ENCODE measurements at places on chromosomes 16 and 17.

- DNase-seq, result peak; percentile 93
Measured at GRCh38 chr16:70685938-70686375, at the start of gene MTSS2. Gene MTSS2, minus strand, starts transcription at chr16:70686053. Its CDS starts 262 bp downstream, at chr16:70685791.

DNA sequence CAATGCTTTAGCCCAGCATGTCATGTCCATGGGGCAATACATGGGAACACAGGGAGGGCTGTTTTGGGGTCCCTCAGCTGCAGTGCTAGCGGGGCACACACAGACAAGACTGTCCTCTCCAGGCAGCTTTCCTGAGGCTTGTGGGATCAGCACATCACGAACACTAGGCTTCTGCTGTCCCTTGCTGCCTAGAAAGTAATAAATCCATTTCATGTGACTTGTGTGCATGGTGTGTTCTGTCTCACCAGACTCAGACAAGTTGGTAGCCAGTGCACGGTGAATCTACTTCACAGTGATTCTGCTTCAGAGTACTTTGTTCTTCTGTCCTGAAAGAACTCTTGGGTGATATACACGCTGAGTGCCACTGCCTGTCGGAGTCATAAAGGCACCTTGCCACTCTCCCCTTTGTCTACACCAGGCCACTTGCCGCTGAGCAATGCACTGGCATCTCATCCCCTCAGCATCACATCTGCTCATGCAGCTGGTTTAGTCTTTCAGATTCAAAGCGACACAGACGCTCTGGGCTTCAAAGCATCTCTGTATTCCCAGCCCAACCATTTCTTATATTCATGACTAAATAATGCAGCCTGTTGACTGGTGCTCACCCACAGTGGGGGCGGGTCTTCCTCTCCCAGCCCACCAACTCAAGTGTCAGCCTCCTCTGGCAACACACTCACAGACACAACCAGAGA is 95.2 kb upstream of the COX10 start:
- DNase-seq, result no peak

DNA sequence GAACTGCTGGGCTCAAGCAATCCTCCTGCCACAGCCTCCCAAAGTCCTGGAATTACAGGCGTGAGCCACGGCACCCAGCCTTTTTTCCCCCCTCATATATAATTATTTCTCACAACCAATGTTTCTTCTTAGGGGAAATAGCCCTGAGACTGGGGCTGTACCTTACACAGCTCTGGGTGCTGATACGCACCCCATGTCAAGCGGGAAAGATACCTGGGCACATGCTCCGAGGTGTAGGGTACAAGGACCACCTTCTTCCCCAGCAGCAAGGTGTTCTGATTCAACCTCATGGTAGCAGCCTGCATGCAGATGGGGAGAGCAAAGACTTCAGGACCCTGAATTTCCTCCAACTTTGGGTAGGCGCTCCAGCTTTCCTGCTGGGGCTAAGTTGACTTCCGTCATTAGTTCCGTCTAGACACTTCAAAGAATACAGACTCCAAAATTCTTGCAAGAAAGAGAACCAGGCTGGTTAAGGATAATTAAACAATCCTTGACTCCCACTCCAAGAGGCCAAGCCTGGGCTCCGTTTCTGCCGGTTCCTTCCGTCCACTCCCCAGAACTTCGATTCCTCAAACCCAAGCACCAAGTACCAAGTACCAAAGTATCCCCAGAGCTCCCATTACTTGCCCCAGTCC is 619 bp downstream of the NAT9 start:
- DNase-seq, result no peak

GRCh38 chr16:65392806-65393565 is 271.1 kb upstream of the CDH11 start:
- no peak for DNase-seq

DNA sequence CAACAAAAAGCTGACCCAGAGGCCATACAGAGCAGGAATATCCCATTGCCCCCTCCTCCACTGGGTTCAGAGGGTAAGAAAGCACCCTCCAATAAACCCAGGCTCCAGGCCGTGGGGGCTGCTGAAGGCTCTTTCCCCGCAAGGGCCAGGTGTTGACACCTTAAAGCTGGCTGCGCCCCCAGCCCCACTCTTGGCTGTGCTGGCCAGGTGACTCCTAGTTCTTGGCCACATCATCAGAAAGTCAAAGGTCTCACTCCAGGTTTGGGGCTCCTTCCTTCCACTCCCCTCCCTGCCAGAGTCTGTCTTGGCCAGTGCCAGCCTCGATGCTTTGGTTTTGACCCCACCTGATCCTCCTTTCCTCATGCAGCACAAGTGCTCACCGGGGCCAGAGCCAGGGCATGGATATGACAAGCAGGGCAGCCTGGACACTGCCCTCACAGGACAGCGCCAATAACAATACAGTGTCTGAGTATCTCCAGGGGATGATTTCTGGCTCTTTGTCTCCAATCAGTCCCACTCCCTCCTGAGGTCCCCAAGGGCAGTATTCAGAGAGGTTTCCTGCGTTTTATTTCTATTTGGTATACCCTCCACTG is 8.2 kb downstream of the SLC46A1 start:
- DNase-seq, result no peak

DNA sequence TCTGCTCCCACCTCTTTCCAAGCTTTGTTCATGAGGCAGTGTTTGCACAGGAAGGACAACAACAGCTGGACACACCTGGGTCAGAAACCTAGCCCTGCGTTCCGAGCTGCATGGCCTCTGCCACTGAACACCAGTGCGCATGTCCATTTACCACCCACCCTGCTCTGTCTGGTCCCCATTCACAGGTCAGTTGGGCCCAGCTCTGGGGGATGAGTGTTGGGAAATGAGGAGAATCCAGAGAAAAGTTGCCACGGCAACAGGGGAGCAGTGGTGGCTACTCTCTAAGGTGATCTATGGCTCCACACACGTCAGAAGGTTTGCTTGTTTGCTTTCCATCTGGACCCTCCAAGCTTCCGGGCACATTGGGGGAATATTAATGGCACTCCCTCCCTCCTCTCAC is 70.4 kb upstream of the ASIC2 start:
- DNase-seq, result no peak

GRCh38 chr16:77009453-77009852 is 181.5 kb upstream of the MON1B start:
- no peak for DNase-seq

DNA sequence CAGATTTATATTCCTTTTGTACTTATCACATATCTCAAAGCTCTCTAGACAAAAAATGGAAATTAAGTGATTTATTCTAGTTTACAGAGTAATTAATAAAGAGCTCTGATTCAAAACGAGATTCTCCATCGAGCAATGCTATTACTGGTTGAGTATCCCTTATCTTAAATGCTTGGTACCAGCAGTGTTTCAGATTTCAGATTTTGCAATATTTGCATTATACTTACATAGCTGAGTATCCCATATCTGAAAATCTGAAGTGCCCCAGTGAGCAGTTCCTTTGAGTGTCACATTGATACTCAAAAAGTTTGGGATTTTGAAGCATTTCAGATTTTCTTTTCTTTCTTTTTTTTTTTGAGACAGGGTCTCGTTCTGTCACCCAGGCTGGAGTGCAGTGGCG is 57.4 kb upstream of the STAC2 start:
- DNase-seq, result no peak

Measured in left hindlimb (tissue), 1 donor.